Stimulated activated CD4-positive, alpha-beta T cell treated with anti-CD3 and anti-CD28 coated beads, Interleukin-12 subunit alpha, Interleukin-12 subunit beta, amount 100 ng/mL, for 24 hours (primary cell): ENCODE measurements at places on chromosomes 4 and X.

DNA sequence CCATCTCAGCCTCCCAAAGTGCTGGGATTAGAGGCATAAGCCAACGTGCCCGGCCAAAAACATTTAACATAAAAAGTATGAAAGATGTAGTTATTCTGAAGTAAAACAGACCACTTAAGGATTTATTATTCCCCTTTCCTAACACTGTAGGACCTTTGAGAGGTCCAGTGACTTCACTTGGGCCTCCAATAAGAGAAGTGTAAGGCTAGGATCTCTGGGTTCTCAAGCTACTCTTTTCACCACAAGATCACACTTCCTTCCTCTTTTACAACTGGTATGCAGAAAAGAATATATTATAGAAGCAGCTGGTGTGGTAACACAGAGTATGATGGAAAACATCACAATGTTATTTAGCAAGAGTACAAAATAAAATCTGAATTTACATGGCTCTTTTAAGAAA lies 30.2 kb upstream of the CCNG2 start:
- DNase-seq: no peak

GRCh38 chr4:56077676-56078075 lies 128.9 kb downstream of the CEP135 start:
- DNase-seq: no peak

DNA sequence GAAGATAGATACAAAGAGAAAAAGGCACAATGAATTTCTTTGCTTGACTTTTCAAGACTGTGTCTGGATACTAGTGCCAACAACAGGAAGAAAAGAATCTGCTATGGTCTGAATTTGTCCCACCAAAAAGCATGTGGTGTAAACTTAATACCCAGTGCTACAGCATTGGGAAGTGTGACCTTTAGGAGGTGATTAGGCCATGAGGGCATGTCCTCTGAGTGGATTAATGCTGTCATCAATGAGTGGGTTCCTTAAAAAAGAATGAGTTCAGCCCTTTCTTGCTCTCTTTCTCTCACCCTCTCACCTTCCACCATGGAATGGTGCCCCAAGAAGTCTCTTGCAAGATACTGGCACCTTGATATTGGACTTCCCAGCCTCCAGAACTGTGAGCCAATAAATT lies 155.7 kb upstream of the GPRIN3 start:
- DNase-seq: no peak

GRCh38 chrX:129561453-129561852 lies 21.4 kb downstream of the OCRL start:
- no peak for DNase-seq

DNA sequence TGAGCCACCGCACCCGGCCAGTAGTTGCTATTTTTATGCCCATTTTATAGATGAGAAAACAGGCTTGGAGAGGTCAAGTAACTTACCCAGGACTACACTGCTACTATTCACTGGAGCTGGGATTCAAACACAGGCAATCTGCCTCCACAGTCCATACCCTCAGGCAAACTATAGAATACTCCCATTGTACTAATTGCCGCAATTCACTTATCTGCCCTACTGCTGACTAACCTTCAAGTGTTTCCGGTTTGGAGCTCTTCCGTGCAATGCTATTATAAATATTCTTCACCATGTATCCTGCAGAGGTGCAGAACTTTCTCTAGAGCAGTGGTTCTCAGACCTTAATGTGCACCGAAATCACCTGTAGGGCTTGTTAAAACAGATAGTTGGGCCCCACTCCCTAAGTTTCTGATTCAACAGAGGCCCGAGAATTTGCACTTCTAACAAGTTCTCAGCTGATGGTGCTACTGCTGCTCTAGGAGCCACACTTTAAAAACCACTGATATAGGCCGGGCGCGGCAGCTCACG lies 1.9 kb upstream of the G3BP2 start:
- DNase-seq: no peak

- no peak for DNase-seq
These were observed 374.9 kb upstream of the TECRL start for GRCh38 chr4:64784125-64784524.

- no peak for DNase-seq
These were observed 23.3 kb upstream of the SCML2 start for GRCh38 chrX:18377796-18378195.

DNA sequence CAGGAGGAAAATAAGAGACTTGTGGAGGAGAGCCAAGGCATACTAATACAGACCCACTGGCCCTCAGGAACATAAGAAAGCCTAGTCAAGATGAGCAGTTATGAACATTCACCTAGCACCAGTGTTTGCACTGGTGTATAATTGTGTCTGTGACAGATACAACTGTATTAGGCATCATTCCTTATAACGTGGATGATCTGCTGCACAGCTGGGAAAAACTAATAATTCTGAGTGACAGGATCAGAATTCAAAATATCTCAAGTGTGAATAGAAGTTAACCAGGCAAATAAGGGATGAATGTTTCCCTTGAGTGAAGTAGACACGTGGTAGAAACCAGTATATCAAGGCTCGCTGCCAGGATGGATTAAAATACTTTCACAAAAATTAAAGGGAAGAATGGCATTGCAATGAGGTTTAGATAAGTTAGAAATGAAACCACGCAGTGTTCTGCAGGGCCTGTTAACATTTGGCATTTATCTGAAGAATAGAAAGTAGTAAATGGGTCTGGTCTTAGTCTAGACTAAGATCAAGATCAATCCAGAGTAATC lies 325.9 kb downstream of the EPHA5 start:
- DNase-seq: no peak

DNA sequence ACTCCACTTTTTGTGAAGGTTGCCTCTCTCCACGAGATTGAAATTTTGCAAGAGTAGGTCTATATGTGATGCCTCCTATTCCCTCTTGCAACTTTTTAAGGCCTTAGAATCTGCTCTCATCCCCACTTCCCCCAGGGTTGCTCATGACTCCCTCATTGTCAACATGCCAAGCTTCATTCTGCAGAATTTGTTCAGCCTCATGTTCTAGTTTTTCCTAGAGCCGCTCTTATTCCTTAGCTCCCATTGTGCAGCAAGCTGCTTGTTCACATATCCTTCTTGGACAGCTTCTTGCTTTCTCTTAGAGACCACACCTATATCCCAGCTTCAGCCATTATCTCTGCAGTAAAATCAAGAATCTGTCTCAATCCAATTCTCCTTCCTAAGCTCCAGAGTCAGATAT lies 82.4 kb downstream of the CNGA2 start:
- DNase-seq: no peak

- no peak for DNase-seq
These were observed 43.2 kb upstream of the BMPR1B start for GRCh38 chr4:94714365-94715160.

DNA sequence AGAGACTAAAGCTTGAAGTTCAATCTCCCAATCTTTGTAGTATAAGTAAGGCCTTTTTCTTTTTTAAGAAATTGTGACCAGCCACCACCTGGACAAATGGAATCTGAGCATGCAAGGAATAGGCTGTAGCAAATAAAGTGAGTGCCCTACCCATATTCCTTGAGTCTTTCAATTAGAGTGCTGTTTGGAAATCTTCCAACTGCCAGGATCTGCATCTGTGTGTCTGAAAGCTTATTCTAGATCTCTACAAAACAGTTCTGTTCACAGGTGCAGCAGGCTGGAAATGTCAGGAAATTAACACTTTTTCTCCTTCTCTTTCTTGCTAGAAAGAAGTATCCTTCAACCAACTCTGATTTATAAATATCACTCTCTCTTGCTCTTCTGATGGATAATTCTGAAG lies 76.7 kb upstream of the NDST3 start:
- no peak for DNase-seq

- DNase-seq: no peak
These were observed 1417.7 kb downstream of the ARAP2 start for GRCh38 chr4:34826660-34827059.

DNA sequence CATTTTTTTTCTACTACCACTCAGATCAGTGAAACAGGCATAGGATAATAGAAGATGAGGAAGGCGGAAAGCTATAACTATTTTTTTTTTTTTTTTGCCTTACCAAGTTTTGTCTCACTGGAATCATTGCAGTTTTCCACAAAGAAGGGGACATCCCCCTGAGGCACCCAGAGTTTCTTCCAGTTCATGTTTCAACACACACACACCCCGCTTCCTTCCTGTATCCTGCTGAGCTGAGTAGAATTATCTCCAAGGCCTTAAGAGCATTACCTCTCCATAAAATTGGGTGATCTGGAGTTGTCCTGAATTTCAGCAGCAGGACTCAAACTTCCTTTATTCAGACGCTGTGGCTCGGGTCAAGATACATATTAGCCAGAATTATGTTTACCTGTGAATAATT lies 111.9 kb downstream of the PALLD start:
- no peak for DNase-seq

DNA sequence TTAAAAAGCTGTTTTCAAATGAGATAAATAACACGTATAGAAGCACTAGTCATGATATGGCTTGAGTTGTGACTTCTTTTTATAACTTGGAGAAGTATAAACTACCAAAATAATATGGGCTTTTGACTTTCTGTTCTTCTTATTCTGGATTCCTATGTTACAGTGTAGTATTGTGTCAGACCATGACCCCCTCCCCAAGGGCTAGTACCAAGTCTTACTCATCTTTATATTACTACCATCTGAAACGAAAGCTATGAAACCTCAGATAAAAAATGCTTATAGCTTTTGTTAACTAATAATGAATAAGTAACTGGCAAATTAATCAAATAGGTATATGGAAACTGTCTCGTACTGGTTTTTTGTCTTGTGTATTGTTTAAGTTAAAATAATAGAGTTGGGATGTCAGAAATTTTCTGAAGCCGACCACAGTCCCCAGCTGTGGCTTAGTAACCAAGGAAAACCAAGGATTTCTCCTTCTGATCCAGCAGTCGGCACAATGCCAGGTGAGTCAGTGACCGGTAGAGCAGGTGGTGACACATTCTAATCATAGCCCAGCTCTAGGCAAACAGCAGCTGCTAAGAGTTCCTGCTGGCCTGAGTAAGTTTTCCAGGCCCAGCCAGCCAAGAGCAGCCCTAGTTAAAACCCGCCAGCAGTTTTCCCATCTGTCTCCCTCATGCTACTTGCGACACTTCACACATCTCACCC lies 163.3 kb upstream of the PRDX4 start:
- DNase-seq: no peak

GRCh38 chr4:75235359-75235951 lies 278.7 kb downstream of the RCHY1 start:
- DNase-seq: no peak

- DNase-seq: no peak
These were observed 57.0 kb upstream of the GPR78 start for GRCh38 chr4:8523175-8523574.

GRCh38 chr4:48173056-48173991 lies 39.3 kb upstream of the TXK start:
- no peak for DNase-seq

DNA sequence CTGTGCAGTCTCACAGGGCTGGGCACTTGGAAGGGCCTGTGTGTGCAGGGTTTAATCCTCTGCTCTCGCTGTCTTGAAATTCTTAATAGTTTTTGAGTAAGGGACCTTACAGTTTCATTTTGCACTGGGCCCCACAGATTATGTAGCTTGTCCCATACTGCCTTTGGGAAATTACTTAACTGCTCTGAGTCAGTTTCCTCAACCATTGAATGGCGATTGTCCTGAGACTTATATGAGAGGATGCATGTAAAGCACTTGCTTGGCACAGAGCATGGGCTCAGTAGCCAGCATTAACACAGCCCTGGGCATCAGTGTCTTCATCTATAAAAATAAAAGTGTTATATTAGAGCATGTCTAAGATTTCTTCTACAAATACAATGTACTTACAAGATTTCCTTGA lies 55.8 kb downstream of the CLCN5 start:
- DNase-seq: no peak

DNA sequence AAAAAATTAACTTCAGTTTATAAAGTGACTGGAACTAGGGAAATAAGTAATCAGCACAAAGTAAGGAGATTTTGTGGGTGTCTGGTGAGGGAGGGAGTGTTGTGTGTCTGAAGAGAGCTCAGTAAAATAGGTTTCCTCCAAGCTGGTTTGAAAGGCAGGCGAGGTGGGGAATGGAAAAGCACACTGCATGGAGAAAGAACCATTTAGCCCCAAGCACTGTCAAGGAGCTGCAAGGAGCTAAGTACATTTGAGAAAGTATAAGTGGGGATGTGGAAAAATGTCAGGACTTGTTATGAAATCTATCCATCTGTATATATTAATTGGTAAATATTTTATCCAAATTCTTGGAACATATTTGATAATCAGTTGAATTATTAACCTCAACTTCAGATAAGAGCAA lies 956 bp downstream of the C4orf51 start:
- DNase-seq: no peak

DNA sequence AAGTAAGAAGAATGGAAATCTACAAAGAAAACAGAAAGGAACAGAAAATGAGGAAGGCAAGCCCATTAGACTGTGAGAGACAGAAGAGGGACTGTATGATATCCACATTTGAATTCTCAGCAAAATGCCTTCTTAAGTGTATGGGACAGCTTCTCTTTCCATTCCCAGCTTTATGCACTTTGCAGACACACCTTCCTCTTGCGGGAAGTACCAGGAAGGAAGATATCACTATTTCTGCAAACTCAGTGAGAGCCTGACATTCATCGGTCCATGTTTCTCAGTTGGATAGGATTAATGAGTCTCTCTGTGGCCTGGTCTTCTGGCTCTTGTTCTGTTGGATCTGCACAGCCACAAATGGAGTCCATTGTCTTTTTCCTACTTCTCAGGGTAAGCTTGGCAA lies 31.6 kb upstream of the DHX15 start:
- DNase-seq: no peak

DNA sequence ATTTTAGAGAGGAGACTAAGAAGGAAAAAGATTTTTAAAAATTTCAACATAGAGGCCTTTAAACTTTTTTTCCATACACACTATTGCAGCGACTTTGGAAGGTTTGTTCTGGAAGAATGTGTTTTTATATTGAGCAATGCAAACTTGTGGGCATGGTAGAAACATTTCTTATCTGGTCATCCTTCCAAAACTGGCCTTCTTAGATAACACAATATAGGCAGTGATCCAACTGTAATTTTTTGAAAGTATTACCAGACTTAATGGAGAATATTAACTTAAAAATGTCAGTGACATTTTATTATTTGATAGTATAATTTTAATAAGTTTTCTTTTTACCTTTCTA lies 25.6 kb downstream of the FHDC1 start:
- DNase-seq: no peak

DNA sequence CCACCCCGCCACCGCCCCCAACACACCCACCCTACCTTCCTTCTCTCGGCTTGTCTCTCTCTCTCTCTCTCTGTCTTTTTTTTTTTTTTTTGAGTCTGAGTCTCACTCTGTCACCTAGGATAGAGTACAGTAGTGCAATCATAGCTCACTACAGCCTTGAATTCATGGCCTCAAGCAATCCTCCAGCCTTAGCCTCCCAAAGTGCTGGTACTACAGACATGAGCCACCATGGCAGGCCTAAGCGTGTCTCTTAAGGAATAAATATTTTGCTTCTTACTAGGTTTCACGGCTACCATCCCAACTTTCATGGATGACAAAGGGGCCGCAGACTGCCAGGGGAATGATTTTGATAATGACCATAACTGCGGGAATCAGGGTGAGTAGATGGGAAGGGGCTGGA lies 55.8 kb downstream of the SSX7 start:
- DNase-seq: no peak

DNA sequence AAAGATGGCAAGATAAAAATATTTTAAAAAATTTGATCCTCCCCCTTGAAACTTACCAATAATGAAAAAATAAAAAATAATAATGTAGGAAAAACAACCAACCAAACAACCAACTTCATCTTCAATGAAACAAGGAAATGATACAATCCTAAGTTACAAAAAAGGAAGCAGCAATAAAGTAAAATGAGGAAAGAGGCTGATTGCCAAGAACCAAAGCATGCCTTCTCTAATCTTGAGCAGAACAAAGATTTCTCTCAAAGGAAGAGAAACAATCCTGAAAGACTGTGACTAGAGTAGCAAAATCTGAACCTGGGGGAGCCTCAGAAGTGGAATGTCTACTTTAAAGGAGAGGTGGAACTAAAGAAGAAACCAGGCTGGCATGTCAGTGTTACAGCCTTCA lies 10.9 kb upstream of the WDFY3 start:
- no peak for DNase-seq
